GM12865 (cell line): ENCODE measurements at places on chromosomes 7 and 10.
A peak's percentile ranks its signal among the peaks of the same experiment; 100 is the strongest.

GRCh38 chr10:132904814-132905649 is 37.3 kb downstream of the CFAP46 start:
- no peak for DNase-seq

- no peak for DNase-seq
These were observed 61.2 kb downstream of the PPP1R3C start for GRCh38 chr10:91571671-91572070.

DNA sequence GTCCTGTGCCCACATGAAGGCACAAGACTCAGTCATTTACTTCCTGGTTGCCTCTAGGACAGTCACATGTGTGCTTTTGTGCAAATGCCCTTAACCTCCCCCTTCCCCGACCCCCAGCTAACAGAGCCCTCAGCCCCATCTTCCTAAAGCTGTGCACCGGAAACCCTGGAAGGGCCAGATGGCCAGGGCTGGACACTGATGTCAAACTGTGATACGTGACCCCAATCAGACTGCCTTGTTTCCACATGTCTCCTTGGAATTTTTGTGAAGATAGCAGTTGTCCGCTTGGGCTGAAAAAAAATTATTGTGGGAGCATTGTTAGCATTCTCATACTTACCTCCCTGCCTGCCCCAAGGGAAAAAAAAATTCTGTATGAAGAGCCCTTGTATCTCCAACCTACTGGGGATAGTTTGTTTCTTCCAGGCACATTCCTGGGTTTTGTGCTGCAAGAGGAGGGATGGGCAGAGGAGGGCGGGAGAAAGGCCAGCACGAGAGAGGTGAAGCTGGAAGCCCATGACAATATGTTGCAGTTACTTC is 17.0 kb upstream of the ADAM12 start:
- DNase-seq: no peak

DNA sequence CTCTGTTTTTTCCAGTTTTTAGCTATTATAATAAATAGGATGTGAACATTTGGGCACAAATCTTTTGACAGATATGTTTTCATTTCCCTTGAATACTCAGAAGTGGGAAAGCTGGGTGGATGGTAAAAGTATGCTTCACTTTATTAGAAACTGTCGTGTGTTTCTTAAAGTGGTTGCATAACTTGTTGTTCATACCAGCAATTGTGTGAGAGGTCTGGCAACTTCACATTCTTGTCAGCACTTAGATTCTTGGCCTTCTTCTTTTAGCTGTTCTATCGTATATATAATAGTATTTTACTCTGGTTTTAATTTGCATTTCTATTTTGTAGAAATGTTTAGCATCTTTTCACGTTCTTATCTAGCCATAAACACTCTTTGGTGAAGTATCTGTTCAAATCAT is 894.4 kb downstream of the KCNMA1 start:
- DNase-seq: no peak

GRCh38 chr7:70098133-70098561 is 499.9 kb downstream of the AUTS2 start:
- no peak for DNase-seq

DNA sequence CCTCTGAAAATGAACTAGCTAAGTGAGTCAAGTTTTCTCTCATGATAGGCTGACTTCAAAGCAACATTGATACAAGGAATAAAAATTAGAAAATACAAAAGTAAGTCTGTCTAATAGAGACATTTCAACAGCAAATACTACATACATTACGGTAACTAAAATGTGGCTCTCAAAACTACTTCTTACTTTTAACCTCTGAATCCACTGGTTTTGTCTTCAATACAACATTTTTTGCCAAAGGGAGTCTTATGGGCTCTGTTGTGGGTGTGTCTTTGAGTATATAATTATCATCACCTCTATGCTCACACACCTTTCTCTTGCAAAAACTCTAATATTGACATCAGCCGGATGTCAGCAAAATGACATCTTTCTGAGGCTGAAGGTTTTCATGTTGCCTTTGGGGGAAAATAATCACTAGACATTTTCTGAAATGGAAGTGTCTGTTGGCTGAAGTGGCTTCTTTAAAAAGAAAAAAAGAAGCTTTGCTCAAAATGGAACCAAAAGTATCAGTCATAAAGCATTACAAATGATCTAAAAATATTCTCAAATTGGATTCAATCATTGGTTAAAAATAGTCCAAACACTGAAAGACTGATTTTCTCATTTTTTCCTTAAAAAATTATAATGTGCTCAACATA is 41.8 kb upstream of the FAM133B start:
- DNase-seq: peak; percentile 62

DNA sequence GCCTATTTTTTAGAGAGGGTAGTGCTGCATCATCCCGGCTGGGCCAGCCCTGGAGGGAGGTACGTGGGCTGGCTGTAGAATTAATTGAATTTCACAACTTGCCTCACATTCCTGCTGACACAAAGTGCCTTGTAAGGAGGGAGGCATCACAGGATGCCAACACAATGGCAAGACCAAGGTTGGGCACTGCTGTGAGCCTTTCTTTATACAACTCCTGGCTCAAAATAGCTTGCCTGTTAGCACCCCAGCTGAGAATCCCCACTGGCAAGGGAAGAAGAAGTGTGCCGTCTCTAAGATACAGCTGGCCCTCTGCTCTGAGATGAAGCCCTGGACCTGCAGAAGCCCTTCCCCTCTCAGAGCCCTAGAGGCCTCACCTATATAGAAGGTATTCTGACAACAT is 873.9 kb downstream of the GRID1 start:
- no peak for DNase-seq

- DNase-seq: no peak
These were observed 342.3 kb upstream of the SEMA3D start for GRCh38 chr7:85529201-85529600.

- peak; percentile 68 for DNase-seq
These were observed 5.7 kb downstream of the GATA3 start for GRCh38 chr10:8060010-8060703.

GRCh38 chr7:42930889-42931288 is 1.1 kb downstream of the PSMA2 start:
- DNase-seq: no peak

DNA sequence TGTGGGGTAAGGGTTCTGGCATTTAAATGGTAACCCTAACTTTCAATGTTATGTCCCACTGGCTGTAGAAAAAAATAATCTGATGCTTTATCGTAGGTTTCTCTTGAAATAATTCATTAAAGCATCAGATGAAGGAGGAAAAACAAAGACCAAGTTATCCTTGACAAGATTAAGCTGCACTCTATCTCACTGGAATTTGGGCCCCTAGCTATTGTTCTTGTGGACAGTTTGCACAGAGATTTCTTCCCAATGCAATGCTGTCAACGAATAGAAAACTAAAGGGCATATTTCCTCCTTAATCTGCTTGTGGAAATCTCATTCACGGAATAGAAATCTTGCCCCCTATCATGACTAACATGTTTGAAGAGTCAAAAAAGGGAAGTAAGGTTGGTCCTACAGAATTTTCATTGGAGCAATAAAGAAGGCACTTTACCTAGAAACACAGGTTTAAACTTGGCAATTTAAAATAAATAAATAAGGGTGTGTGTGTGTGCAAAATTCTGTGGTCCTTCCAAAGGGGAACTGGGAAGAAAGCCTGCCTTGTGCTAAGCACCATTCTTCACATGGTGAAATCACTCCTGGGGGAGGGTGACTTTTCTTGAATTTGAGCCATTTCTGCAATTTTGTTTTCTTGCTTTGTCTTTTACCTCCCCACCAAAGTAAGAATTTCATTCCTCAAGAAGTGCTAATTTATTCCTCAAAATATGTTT is 242.8 kb downstream of the GLI3 start:
- DNase-seq: no peak

DNA sequence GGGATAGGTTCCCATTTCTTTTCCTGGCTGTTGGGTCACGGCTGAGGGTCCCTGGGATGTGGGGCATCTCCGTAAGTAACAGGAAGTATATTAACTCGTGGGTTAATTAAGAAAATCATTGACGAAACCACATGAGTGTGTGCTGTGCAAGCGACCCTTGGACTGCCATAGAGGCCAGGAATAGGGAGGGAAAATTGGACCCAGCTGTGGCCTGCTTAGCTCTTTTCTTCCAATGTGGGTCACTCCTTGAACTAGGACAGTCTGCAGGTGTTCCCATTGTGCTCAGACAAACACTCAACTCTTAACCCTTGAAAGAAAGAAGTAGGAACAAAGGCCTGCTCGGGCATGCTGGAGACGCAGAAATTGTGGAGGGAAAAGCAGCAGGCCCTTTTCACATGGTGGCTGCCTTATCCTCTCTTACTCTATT is 25.6 kb upstream of the PLEKHA1 start:
- no peak for DNase-seq

- DNase-seq: no peak
These were observed 18.6 kb downstream of the MAGI2 start for GRCh38 chr7:79434867-79435266.
